ENCODE measurements at places on chromosomes 6 and 20. TPM values are rescaled to one million over a fixed set of nuclear protein-coding genes. Genes with fewer than 3 reads are reported as not detected.

DNA sequence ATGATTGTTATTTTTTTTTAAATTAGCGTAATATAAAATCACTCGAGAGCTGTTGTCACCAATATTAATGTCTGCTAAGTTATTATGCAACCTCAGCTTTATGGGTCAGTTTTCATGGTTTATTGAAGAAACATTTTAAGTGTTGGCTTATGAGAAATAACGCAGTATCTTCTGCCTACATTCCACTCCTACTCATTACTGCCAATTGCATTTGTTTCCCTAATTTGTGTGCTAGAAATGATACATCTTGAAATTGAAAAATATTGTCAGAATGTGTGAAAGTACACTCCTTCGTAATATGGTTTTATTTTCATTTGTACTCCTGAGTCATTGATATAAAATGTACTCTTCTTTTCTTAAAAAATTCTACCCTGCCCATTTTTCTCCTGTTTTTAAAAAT is 333.3 kb upstream of the HSF2 start:
- DNase-seq = no peak

Gene NFATC2
- total RNA-seq = not detected

Gene KCNQ5
- total RNA-seq = 0.38 TPM

Gene LAMP5
- not detected for total RNA-seq

Measured in SJSA1 (cell line).